Lung (tissue), 17 donors: ENCODE measurements at places on chromosomes 16 and 17. TPM values are rescaled to one million over a fixed set of nuclear protein-coding genes. Genes with fewer than 3 reads are reported as not detected.
A peak's percentile ranks its signal among the peaks of the same experiment; 100 is the strongest.

GRCh38 chr16:77289331-77289809 lies 90.2 kb downstream of the SYCE1L start:
- H3K27me3 ChIP-seq, result no peaks in the 10 kb centered on the region
- H3K27ac ChIP-seq, result no peak overlapping the region
- no peak for DNase-seq
- no peaks in the 10 kb centered on the region for H3K36me3 ChIP-seq

CASKIN1 gene
- total RNA-seq, result 0.09 TPM

LCAT gene
- 43.9 TPM for total RNA-seq

GRCh38 chr16:9139965-9140364 lies 48.5 kb downstream of the HAPSTR1 start:
- H3K4me3 ChIP-seq, result no peak overlapping the region
- H3K4me1 ChIP-seq, result peaks cover 4% of the 10 kb centered on the region
- H3K27ac ChIP-seq, result no peak overlapping the region
- H3K36me3 ChIP-seq, result no peaks in the 10 kb centered on the region
- no peak for DNase-seq

DNA sequence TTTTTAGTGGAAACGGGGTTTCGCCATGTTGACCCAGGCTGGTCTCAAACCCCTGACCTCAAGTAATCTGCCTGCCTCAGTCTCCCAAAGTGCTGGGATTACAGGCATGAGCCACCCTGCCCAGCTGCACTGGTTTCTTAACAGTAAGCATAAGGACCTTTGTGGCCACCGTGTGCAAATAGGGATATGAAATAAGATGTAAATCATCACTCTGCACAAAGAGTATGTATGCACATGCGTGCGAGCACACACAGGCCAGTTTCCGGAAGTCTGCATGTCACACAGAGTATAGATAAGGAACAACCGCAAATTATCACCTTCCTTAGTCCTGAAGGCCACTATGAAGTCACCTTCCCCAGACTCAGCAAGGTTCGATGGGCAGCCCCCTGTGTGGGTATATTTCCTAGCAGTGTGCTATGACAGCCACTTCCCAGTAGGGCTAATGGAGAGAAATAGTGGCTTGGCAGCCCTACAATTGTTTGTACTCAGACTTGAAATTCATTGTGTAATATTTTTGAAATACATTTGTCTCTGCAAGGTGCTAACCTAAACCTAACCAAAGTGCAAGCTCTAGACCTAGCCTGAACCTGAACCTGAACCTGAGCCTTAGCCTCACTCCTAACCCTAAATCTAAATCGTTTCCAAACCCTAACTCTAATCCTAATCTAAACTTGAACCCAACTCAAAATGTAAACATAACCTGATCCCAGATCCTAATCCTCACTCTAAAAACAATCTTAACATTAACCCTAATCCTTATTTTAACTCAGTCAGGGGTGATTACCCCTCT lies 48.4 kb upstream of the SKAP1 start:
- no peak overlapping the region for H3K27ac ChIP-seq
- peaks cover 11% of the 10 kb centered on the region for H3K27me3 ChIP-seq
- no peak for DNase-seq
- no peaks in the 10 kb centered on the region for H3K4me1 ChIP-seq
- H3K36me3 ChIP-seq, result no peaks in the 10 kb centered on the region
- no peak overlapping the region for H3K4me3 ChIP-seq

- H3K4me1 ChIP-seq, result no peaks in the 10 kb centered on the region
- peak overlapping the region; percentile 4 for H3K27ac ChIP-seq
- H3K27me3 ChIP-seq, result no peaks in the 10 kb centered on the region
- H3K4me3 ChIP-seq, result no peak overlapping the region
Observed at GRCh38 chr16:56960681-56961281, 969 bp upstream of the CETP start.

ZNF750 gene
- 1.5 TPM for total RNA-seq

- H3K36me3 ChIP-seq, result peaks cover 3% of the 10 kb centered on the region
- no peak overlapping the region for H3K4me3 ChIP-seq
- H3K27me3 ChIP-seq, result no peaks in the 10 kb centered on the region
- no peaks in the 10 kb centered on the region for H3K4me1 ChIP-seq
Observed at GRCh38 chr17:75769536-75769935, 4.5 kb upstream of the GALK1 start.

GRCh38 chr16:19749571-19750080 lies 31.6 kb downstream of the IQCK start:
- DNase-seq, result no peak
- no peaks in the 10 kb centered on the region for H3K36me3 ChIP-seq
- no peak overlapping the region for H3K4me3 ChIP-seq
- H3K4me1 ChIP-seq, result peaks cover 12% of the 10 kb centered on the region
- H3K27me3 ChIP-seq, result no peaks in the 10 kb centered on the region

DNA sequence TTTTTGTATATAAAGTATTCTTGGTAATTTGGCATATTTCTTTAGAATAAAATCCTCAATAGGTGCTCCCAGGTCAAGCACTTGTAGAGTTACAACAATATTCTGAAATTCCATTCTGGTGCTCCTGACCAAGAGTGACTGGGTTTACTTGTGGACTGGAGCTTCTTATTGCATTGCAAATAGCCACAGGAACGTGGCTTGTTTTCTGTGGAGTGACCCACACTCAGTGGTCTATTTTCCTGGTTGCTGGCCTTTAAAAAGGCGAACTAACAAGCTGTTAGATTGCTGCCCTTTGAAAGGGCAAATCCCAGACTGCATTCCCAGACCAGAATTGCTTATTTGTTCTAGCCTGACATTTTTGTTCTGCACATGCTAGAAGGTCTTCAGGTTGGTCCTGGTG lies 658.8 kb upstream of the GOT2 start:
- H3K36me3 ChIP-seq, result no peaks in the 10 kb centered on the region
- no peak overlapping the region for H3K4me3 ChIP-seq
- no peaks in the 10 kb centered on the region for H3K27me3 ChIP-seq

DNA sequence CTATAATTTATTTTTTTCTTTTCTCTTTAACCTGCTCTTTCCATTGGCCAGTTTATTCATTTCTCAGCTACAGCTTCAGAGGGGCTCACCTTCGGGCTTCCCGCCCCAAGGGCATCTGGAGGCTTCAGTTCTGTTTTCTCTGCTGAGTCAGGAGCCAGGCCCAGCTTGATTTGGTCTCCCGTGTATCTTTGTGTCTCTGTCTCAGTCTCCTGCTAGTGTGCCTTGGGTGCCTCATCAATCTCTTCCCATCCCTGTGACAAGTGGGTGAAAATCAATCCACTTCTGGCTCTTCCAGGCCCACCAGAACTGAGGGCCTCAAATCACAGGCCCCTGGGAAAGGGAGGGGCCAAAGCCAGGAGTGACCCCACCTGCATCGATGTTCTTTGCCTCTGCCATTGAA lies 72.1 kb downstream of the CCDC182 start:
- H3K27me3 ChIP-seq, result no peaks in the 10 kb centered on the region
- no peak overlapping the region for H3K27ac ChIP-seq
- H3K4me3 ChIP-seq, result no peak overlapping the region
- no peaks in the 10 kb centered on the region for H3K36me3 ChIP-seq
- no peak for DNase-seq

OR1D2 gene
- total RNA-seq, result not detected

ARHGDIG gene
- not detected for total RNA-seq

GRCh38 chr16:70657956-70658355 lies 11.6 kb downstream of the IL34 start:
- no peak overlapping the region for H3K27ac ChIP-seq
- no peaks in the 10 kb centered on the region for H3K27me3 ChIP-seq
- no peak overlapping the region for H3K4me3 ChIP-seq
- no peak for DNase-seq
- no peaks in the 10 kb centered on the region for H3K36me3 ChIP-seq

GRCh38 chr16:57349212-57350031 lies 9.2 kb upstream of the CCL22 start:
- no peak overlapping the region for H3K4me3 ChIP-seq
- no peaks in the 10 kb centered on the region for H3K4me1 ChIP-seq
- no peaks in the 10 kb centered on the region for H3K27me3 ChIP-seq

DNA sequence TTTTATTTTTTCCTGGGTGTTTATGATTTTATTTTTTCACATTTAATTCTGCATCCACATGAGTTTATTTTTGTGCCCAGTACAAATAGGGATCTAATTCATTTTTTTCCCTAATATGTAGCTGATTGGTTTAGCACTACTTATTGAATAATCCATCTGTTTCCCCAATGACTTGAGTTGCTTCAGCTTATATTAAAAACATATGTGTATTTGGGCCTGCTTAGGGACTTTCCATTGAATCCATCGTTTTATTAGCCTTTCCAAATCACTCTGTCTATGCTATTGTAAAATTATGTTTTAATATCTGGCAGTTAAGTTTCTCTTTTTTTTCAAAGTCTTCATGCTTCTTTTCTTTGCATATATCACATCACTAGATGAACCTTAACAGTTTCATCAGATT lies 42.2 kb downstream of the WWP2 start:
- H3K4me1 ChIP-seq, result no peaks in the 10 kb centered on the region
- H3K27ac ChIP-seq, result no peak overlapping the region
- H3K27me3 ChIP-seq, result no peaks in the 10 kb centered on the region
- DNase-seq, result no peak

- peaks cover 4% of the 10 kb centered on the region for H3K27me3 ChIP-seq
- no peak for DNase-seq
- H3K36me3 ChIP-seq, result no peaks in the 10 kb centered on the region
- H3K27ac ChIP-seq, result no peak overlapping the region
Observed at GRCh38 chr17:45231481-45232116, 9.9 kb downstream of the FMNL1 start.

KRT16 gene
- total RNA-seq, result not detected

DNA sequence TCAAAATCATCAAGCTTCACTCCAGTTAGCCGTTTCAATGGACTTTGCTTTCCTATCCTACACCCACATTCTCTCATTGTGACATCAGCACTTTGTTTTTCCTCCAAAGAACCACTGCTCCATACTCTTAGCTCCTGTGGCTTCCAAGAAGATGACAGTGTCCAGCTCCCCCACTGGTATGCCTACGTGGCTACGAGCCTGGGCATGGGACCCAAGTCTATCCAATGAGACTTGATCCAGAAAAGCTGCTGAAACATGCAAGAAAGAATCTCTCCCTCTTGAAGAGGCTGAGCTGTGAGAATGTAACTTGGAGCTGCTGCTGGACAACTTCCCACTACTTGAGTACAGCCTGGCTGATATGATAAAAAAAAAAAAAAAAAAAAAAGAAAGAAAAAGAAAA lies 9.4 kb downstream of the TOX3 start:
- peak; percentile 55 for DNase-seq
- no peaks in the 10 kb centered on the region for H3K36me3 ChIP-seq
- no peak overlapping the region for H3K27ac ChIP-seq
- H3K4me1 ChIP-seq, result no peaks in the 10 kb centered on the region
- no peaks in the 10 kb centered on the region for H3K27me3 ChIP-seq
- H3K4me3 ChIP-seq, result no peak overlapping the region

GRCh38 chr16:1258906-1259759 lies 3.3 kb downstream of the TPSD1 start:
- H3K36me3 ChIP-seq, result no peaks in the 10 kb centered on the region
- H3K27ac ChIP-seq, result no peak overlapping the region
- peaks cover 40% of the 10 kb centered on the region for H3K27me3 ChIP-seq
- no peak overlapping the region for H3K4me3 ChIP-seq

CMTM2 gene
- 3.7 TPM for total RNA-seq

DNA sequence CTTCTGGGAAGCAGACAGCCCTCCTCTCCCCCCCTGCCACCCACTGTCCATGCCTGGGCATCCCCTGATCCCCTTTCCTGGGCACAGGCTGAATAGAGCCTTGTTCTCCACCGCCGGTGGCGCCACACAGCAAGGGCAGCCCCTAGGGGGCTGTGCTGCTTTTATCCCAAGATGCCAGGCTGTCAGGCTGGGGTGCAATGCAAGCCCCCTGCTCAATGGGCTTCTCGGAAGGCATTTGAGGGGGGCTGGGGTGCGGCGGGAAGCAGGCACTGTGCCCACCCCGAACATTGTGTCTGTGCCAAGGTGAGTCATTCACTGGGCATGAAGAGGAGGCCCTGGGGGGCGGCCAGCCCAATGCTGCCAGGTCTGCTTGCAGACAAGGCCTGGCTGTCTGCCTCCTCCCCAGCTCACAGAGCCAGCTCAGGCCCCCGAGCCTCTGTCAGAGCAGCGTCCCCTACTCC lies 1.5 kb upstream of the GFAP start:
- H3K4me1 ChIP-seq, result no peaks in the 10 kb centered on the region
- DNase-seq, result no peak
- H3K36me3 ChIP-seq, result no peaks in the 10 kb centered on the region
- no peak overlapping the region for H3K4me3 ChIP-seq
- no peak overlapping the region for H3K27ac ChIP-seq

GRCh38 chr17:7717756-7718350 lies 309 bp downstream of the DNAH2 start:
- no peak overlapping the region for H3K4me3 ChIP-seq
- no peaks in the 10 kb centered on the region for H3K27me3 ChIP-seq

ZNF652 gene
- total RNA-seq, result 48.9 TPM

- H3K36me3 ChIP-seq, result no peaks in the 10 kb centered on the region
- DNase-seq, result no peak
- no peaks in the 10 kb centered on the region for H3K27me3 ChIP-seq
- peaks cover 7% of the 10 kb centered on the region for H3K4me1 ChIP-seq
- H3K4me3 ChIP-seq, result no peak overlapping the region
Observed at GRCh38 chr17:19461681-19462080, 50.6 kb downstream of the RNF112 start.

RUSF1 gene
- 75.9 TPM for total RNA-seq

ENO3 gene
- total RNA-seq, result 3.3 TPM

DNA sequence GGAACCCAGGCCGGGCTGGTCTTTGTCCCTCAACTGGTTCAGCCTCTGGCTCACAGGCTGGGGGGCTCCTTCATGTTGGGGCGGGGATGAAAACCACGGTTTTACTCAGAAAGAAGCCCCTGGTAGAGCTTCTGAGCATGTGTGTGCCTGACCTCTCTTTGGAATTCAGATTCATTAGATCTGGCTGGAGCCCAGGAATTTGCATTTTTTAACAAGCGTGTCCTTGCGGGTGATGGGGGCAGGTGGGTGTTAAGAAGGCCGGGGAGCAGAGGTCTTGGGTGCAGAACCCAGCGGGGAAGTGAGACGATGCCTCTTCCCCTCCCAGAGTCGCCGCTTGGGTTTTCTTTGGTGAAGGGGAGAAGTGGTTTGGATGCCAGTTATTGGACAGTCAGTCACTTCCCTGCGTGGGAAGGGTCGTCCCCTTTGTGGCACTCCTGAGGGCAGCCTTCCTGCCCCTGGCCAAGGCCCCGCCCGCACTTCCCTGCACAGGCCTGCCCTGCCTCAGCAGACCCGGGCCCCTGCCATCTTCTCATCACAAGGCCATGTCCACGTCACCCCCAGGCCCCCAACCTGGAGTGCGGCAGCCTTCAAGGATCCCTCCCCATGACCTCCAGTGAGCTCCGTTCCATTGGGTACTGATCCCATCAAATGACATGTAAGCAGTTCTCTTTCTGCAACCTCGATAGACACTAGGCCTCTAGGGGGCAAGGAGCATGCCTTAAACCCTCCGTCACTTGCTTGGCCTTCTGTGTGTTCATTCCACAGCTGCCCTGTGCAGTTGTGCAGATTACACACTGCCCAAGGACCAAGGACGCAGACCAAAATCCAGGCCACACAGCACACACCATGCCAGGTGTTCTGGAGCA lies 177.7 kb upstream of the CIBAR2 start:
- no peak for DNase-seq
- no peaks in the 10 kb centered on the region for H3K27me3 ChIP-seq
- no peak overlapping the region for H3K4me3 ChIP-seq
- no peak overlapping the region for H3K27ac ChIP-seq

- no peak overlapping the region for H3K4me3 ChIP-seq
- no peak overlapping the region for H3K27ac ChIP-seq
- H3K36me3 ChIP-seq, result no peaks in the 10 kb centered on the region
- no peaks in the 10 kb centered on the region for H3K27me3 ChIP-seq
- peaks cover 3% of the 10 kb centered on the region for H3K4me1 ChIP-seq
- DNase-seq, result no peak
Observed at GRCh38 chr17:71399649-71400048, 721.2 kb upstream of the SOX9 start.

ITGAL gene
- 48.1 TPM for total RNA-seq
